Activated T-cell treated with anti-CD3 and anti-CD28 coated beads, Interleukin-2, amount 50 U/mL, for 24 hours (primary cell): ENCODE measurements at places on chromosomes 7 and 10.
A peak's percentile ranks its signal among the peaks of the same experiment; 100 is the strongest.

GRCh38 chr10:14635043-14635710 is 139.5 kb downstream of the FAM107B start:
- DNase-seq, result no peak

GRCh38 chr7:91940171-91940570 is 491 bp upstream of the AKAP9 start:
- no peak for DNase-seq

DNA sequence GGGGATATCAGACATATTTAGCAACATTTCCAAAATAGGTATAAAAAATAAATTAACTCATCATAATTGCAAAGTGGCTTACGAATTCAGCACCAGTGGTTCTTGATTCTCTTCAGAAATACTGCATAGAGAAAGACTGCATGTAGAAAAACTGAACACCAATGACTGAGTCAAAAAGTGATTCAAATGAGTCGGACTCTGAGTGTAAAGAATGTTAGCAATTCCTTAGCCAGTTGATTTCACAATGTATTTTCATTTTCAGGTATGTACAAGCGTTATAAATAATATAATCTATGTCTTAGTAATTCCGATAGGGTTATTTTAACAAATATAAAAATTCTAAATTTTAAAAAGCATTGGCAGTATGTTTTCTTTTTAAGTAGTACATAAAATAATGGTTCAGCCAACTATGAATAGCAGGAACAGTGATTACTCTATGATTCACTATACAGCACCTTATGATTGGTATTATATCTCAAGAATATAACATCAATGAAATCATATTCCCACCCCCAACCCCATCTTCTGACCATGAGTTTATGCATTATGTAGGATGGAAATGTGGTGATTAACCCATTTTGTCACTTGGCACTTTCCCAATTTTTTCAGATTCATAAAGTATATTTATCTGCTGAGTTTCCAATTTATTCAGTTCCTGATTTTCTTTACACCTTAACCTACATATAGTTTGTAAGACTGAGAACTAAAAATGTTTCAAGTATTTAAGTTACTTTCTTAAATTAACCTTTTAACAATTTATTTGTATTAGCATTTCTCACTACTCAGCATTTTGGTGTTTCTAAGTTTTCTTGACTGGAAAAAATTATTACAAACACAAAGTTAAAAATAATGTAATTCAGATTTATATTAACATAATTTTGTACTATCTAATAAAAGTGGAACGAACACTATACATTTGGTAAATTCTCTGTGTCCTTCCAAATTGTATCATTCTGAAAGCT is 33.9 kb downstream of the DNAJC1 start:
- no peak for DNase-seq

GRCh38 chr7:127322351-127322750 is 69.6 kb upstream of the GRM8 start:
- no peak for DNase-seq

- DNase-seq, result no peak
Observed at GRCh38 chr7:30321089-30321881, 36.9 kb downstream of the ZNRF2 start.

DNA sequence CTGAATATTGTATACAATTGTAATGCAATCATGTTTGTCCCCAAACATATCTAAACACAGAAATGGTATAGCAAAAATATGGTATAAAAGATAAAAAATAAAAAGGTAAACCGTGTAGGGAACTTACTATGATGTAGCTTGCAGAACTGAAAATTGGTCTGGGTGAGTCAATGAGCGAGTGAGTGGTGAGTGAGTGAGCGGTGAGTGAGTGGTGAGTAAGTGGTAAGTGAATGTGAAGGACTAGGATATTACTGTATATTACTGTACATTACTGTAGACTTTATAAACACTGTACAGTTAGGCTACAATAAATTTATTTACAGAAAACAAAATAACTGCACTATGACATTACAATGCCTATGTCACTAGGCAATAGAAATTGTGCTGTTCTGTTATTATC is 1163.2 kb upstream of the SORCS1 start:
- no peak for DNase-seq

- DNase-seq, result no peak
Observed at GRCh38 chr10:96511044-96511945, 2.4 kb downstream of the TLL2 start.

DNA sequence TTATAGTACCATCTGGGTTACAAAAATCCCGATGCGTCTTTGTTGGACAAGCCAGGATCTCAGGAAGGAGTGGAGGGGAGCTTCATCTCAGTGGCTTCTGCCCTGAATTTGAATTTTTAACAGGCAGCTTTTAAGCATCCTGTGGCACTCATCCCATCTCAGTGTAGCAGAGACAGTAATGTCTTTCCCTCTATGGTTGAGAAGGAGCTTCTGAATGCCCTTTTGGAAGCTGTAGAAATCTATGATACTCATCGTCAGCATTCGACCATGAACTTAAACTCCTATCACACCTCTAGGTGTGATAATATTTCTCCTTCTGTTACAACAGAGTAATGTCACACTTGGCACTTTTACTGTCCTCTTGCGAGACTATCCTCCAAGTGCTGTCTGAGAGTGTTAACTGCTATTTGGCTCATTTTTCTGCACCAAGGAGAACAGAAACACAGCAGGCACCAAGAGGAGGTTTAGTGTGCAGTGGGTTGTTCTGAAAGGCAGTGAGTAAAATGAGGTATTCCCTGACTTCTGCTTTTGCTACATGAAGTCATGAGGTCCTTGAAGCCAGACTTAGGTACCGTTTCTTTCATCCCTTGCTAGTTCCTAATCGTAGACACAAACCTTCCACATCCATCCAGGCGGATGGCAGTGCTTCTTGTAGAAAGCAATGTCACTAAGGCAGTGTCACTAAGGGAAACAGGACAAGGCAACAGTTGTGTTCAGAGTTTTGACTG is 177.4 kb downstream of the CELF2 start:
- no peak for DNase-seq

DNA sequence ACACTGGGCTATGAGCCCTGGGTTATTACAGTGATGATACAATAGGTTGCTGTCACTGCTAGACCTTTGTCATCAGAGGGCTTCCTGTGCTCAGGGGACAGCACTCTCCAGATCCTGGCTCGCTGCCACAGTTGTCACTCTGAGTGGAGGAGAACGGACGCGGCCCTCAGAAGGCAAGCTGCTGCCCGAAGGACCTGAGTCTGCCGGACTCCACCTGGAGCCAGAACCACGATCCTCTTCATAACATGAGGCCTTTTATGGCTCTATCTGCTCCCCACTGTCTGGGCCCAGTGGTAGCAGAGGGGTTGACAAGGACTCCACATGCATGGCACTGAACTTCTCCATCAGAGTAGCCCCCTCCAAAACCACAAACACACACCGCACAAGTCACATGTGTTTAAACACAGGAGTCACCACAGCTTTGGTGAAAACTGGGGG is 94.7 kb upstream of the EFCAB10 start:
- DNase-seq, result peak; percentile 67

DNA sequence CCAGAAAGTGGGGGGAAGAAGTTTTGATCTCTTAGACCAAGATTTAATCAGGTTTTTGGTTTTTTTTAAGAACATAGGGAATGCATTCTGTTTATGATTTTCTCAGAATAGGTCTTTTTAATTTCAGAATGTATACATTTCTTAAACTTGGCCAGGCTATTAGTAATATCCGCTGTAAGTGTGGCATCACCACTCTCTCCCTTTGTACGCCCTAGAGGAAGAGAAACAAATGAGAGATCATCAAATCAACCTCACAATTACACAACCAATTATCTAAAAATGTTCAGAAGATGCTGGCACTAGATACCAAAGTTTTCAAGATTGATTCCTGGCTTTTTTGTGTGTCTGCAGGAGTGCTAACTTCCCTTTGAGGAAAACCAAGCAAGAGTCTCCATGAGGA is 70.0 kb downstream of the KLF6 start:
- no peak for DNase-seq

- DNase-seq, result peak; percentile 33
Observed at GRCh38 chr7:28239823-28240204, 59.2 kb upstream of the JAZF1 start.

- DNase-seq, result no peak
Observed at GRCh38 chr7:78103475-78103874, 304.9 kb downstream of the PHTF2 start.

DNA sequence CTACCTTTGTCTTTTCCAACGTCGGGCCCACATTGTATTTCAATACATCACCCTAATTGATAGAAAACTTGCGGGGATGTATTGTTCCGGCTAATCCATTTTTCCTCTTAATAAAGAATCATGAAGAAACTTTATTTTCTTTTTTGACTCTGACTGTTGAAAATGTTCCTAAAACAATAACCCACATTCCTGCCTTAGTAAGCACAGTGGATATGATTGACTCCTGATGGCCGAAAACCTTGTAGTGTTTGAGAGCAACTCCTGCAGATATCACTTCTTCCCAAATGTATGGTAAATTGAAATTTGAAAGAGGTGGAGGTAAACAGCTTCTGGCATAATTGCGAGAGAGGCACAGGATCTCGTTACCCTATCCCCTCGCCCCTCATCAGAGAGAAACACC is 65.7 kb downstream of the BICC1 start:
- no peak for DNase-seq

GRCh38 chr7:74092964-74093471 is 9.4 kb downstream of the LIMK1 start:
- DNase-seq, result peak; percentile 33

DNA sequence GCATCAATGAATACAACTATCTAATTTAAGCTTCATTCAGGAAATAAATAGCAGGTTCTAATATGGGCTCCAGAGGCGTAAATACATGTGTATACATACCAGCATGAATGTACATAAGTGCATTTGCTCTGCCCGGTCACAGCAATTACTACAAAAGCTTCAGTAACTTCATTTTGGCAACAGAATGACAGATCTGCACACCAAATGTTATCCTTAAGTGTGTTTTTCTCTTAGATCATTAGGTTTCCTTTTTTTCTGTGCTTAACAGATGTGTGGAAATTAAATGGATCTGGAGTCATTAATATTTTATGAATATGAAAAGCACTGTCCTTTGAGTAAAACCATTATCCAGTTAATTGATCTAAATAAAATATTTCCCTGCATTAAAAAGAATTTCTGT is 159.0 kb upstream of the MEOX2 start:
- DNase-seq, result no peak

DNA sequence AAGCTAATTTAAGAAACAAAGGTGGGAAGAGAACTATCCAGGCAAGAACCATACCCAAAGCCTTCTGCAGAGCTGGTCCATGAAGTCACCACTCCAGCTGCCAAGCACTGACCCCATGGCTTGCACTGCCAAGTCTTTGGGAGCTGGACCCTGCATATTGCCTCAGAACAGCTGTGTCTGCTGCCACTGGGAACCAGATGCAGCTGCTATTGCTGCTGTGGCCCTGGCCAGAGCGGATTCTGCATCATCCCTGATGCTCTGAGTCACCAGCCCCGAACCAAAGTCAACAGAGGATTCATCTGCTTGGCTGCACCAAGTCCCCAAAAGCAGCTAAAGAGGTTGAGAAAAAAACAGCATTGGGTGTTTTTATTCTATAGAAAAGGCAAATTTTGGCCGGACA is 39.2 kb upstream of the GSAP start:
- no peak for DNase-seq

DNA sequence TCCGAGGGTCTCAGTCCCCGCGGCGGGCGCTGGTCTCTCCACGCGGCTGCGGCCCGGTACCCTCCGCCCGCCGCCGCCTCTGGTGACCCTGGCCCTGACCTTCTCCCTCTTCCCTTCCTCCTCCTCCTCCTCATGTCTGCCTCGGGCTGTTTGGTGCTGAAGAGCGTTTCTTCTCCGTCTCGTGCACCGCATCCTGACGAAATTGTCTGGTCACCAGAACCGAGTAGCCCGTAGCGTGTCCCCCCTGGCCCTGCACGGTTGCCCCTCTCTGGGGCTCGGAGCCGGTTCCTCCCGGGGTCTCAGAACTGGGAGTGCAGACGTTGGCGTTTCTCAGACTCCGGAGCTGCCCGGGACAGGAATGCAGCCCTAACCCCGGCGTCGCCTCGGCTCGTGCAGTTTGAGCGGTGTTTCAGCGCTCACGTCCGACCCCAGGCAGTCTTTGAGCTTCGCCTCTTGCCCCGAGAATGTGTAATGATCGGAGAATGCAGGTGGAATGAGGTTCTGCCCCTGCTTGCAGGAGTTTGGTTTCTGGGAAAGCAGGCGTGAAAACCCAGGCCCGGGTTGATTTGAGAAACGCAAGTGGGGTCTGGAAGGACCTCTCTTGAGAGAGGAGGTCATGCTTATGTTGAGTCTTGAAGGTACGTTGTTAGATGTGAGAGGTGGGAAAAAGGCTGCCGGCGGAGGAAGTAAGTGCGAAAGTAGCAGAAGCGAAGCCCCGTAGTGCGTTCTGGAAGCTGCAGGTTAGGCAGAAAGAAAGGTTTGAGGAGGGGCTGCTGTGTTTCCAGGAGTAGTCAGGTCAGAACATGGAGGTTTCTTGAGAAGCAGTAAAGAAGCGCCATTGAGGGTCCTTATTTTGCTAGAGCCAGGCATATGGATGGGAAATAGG is 743 bp downstream of the RBM17 start:
- peak; percentile 65 for DNase-seq

DNA sequence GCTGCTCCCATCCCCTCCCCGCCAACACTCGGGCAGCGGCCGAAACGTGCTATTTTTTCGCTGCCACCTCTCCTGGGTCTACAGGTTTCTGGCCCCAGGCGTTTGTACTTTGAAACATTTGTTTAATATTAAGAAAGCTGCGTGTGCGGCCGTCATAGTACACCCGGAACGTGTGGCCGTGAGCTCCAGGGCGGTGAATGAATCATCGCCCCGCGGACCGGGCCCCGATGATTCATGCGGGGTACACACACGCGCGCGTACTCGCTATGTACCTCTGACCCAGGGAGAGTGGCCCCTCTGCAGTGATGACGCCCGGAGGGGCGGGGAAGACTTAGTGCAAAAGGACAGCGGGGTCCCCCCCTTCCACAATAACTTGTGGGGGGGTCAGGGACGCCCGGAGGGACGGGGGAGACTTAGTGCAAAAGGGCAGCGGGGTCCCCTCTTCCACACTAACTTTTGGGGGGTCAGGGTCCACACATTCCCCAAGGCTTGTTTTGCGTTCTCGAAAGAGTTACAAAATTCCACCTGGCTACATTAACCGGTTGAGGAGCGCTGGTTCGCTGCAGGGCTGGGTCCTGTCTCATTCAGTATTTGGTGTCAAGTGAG is 56.5 kb upstream of the PCGF5 start:
- peak; percentile 77 for DNase-seq

DNA sequence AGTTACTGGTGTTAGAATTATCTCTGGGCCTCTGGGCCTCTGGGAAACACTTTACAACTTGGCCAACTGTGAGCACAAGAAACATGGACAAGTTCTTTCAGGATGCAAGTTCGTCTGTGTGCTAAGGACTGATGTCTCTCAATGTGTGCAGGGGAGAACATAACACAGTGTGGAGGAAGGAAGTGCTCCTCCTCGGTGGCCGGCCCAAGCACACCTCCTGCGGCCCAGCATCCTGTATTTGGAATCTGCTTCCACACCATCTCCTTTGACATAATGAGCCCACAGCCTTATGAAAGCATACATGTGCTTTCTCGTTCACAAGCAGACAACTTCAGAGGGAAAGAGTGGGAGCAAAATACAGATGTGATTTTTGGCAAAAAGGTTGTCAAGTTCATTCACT is 59.0 kb downstream of the MTPN start:
- no peak for DNase-seq
